Transverse colon (tissue), 4 donors: ENCODE measurements at places on chromosomes 3 and 15. TPM values are rescaled to one million over a fixed set of nuclear protein-coding genes. Genes with fewer than 3 reads are reported as not detected.

Gene SQOR
- total RNA-seq: 221 TPM

GRCh38 chr3:141722081-141722480, 16.0 kb upstream of the RNF7 start:
- no peak for DNase-seq

GRCh38 chr3:195451373-195452015, 8.7 kb upstream of the ACAP2 start:
- no peak for DNase-seq

- DNase-seq: no peak
These were observed 127.5 kb downstream of the ABHD5 start for GRCh38 chr3:43818229-43818628.
